ENCODE measurements at places on chromosomes 11 and 22.

DNA sequence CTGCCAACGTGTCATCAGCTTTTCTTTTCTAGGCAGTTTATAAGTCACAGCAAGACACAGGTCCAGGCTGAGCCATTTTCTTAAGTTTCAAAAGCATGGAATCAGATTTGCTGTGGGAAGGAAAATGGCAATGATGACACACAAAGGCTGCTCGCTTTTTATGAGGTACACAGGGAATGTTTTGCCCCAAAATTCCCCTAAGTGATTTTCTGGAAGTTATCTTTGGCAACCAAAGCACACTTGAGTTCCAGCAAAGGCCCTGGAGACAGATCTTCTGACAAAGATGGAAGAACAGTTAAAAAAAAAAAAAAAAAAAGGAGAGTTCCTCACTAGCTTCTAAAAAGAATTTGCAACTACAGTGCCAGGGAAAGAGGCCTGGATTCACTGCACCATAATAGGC, 260.8 kb downstream of the LARGE1 start:
- peaks cover 16% of the 10 kb centered on the region for H3K36me3 ChIP-seq
- H3K27ac ChIP-seq = no peak overlapping the region
- ATAC-seq = no peak
- H3K27me3 ChIP-seq = peaks cover under 1% of the 10 kb centered on the region
- H3K4me1 ChIP-seq = peaks cover 1% of the 10 kb centered on the region

DNA sequence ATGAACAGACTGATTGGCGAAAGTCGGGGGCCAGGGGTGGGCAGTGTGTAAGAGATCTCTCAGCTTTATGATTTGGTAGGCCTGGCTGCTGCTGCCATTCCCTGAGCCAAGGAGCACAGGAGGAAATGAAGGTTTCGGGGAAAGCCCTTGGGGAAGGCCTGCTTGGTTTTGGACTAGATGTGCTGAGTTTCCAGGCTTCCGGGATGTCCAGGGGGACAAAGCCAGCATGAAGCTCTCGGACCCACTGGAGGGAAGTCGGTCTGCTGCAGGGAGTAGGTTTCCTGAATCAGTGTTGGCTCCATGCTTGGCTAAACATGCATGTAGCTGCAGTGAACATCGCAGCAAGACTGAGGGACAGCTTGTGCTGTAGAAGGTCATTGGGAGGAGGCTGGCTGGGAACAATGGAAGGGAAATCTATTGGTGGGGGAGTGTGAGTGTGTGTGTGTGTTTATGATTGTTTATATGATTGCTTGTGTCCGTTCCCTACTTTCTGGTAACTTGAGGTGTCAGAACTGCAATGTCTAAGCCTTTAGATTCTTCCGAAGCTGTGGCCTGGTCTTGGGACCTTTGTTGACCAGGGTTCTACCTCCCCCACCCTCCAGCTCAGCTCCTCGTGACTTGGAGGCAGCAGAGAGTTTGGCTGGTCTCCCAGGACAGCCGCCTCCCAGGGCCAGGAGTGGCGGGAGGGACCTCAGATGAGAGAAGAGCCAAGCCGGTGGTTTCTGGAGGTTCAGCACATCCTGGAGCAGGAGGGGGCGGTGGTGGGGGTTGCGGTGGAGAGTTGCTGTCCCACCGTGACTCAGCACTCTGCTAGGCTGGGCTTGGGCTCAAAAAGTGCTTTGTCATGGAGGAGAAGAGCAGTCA, 4.0 kb upstream of the FTH1 start:
- peaks cover 57% of the 10 kb centered on the region for H3K4me1 ChIP-seq
- H3K36me3 ChIP-seq = no peaks in the 10 kb centered on the region
- no peaks in the 10 kb centered on the region for H3K27me3 ChIP-seq
- ATAC-seq = no peak

GRCh38 chr11:129888451-129888850, 6.9 kb downstream of the NFRKB start:
- no peaks in the 10 kb centered on the region for H3K27me3 ChIP-seq
- H3K4me3 ChIP-seq = no peak overlapping the region
- ATAC-seq = no peak
- H3K4me1 ChIP-seq = peaks cover 8% of the 10 kb centered on the region
- no peak overlapping the region for H3K27ac ChIP-seq

DNA sequence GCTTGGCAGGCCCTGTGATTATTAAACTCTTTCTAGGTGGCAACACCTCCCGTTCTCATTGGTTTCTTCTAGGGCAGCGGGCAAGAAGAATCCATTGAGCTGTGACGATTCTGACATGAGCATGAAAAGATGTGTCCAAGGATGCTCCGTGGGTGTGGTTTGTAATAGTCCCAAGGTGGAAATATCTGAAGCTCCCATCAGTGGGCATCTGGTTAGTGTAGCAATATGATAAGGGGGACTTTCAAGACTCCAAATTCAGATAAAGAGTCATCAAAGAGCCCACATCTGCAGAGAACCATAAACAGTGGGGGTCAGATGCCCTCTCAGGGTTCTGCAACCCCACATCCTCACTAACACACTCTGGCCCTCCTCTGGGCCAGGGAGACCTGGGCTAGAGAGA, 42.6 kb downstream of the TST start:
- peak overlapping the region; percentile 91 for H3K27ac ChIP-seq
- H3K27me3 ChIP-seq = peaks cover 7% of the 10 kb centered on the region
- no peak for ATAC-seq
- H3K4me1 ChIP-seq = peaks cover 14% of the 10 kb centered on the region
- no peaks in the 10 kb centered on the region for H3K36me3 ChIP-seq

- H3K27me3 ChIP-seq = peaks cover 11% of the 10 kb centered on the region
- no peaks in the 10 kb centered on the region for H3K4me1 ChIP-seq
- no peak overlapping the region for H3K27ac ChIP-seq
- H3K4me3 ChIP-seq = no peak overlapping the region
- no peaks in the 10 kb centered on the region for H3K36me3 ChIP-seq
- no peak for ATAC-seq
Measured at GRCh38 chr11:20013346-20014066, 146.8 kb downstream of the DBX1 start.
